ENCODE measurements at places on chromosomes 2 and 18.

- DNase-seq: no peak
These were observed 23.6 kb upstream of the RBM44 start for GRCh38 chr2:237774811-237775553.

DNA sequence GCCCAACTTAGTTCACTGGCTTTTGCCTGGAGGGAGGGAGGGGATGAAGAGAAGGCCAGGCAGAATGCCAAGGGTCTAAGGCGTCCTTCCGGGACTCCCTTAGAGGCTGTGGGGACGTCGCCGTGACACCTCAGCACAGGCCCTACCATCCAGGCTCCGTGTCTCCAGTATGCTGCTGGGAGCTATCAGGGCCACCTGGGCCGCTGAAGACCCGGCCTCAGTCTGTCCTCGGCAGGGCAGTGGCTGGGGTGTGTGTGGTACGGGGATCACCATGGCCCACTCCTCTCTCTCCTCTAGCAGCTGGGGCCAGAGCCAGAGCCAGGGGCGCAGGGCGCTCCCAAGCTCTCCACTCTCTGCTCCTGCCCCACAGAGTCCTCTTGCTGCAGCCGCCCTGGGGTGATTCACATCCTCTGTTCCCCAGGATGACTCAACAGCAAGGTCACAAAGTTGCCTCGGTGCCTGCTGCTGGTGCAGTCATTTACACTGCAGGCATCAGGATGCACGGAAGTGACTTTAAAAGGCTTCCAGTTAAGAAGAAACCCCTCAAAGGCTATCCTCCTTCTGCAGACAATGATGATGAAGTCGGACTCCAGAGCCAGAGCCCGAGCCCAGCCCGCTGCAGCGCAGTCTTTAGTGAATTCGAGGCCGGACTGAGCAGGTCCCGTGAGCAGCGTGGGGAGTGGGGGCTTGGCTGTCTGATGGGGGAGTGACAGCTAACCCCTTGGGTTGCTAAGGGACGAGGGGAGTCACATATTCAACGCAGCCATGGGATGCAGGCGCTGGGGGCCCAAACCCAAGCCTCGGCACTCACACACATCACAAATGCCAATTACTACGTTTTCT, 31.9 kb downstream of the SNORC start:
- DNase-seq: no peak

- no peak for DNase-seq
These were observed 266.0 kb downstream of the MYCN start for GRCh38 chr2:16206191-16206944.

DNA sequence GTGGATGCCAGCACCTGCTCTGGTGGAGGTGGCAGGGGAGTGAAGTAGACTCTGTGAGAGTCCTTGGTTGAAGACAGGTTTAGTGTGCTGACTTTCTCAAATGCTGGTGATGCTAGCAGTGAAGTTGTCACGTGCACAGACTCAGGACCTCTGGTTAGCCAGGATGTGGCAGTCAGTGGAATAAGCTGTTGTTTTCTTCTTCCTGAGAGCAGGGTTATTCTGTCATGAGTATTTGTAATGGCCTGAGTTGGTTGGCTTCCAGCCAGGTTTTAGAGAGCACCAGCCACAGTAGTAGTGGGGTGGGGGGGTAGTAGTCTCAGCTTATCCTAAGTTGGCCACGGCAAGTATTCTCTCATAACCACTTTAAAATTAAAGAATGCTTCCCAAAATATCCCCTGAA, 238.5 kb upstream of the FBXO11 start:
- no peak for DNase-seq

- DNase-seq: no peak
These were observed 793.2 kb downstream of the SUCLG1 start for GRCh38 chr2:83665894-83666293.

- DNase-seq: no peak
These were observed 224.5 kb downstream of the CYP26B1 start for GRCh38 chr2:71923143-71923525.

- DNase-seq: no peak
These were observed 101.5 kb downstream of the CDH7 start for GRCh38 chr18:65852273-65852672.

DNA sequence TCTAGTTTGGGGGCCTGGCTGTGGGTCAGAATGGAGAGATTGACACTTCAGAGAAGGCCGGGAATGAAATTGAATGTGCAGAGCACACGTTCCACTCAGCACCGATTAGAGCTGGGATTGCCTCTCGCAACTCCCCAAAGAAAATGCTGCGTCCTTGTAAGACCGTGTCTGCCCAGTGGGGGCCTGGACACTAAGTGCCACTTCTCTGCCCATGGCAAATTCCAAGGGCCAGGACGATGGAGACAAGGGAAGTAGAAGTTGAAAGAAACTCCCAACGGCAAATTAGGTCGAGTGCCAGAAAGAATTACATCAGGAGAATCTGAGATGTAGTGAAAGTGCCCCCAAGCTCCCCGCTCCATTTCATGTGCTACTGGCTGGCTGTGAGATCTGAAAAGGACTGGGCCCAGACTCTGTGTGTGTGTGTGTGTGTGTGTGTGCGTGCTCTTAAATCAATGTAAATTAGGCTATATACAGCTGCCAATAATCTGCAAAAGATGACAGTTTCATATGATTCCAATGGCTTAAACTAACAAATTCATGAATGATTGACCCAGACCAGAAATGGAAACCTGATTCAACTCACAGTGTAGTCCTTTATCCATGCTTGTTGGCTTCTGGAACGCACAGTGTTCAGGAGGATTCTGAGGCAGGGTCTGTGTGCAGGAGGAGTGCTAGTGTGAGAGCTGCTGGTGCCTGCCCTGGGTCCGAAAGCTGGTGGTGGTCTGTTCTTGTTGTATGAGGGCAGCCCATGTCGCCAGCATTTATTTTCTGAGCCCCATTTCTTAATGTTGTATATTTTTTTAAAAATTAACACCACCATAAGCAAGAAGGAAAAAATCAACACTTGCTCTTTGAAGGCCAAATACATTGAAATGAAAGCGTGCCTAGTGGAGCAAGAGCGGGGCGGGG, 234.3 kb downstream of the AGAP1 start:
- no peak for DNase-seq

DNA sequence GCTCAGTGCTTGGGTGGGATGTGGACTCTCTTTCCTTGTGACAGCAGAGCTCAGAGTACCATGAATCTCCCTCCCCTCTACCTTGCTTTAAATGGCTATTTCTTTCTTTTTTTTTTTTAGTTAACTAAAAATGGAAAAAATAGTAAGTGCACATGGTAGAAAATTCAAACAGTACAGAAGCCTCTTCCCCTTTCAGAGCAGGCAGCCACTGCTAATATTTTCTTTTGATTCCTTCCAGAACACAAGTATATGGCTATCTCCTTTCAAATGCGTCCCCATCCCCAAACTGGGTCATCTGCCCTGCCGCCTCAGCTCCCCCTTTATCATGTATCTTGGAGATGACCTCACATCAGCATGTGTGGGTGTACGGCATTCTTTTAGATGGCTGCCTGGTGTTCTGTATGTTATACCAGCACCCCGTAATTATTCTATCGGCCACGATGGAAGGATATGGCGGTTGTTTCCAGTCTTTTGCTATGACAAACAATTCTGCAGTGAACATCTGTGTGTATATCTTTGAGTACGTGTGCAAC, 70.5 kb upstream of the DLX2 start:
- DNase-seq: no peak

DNA sequence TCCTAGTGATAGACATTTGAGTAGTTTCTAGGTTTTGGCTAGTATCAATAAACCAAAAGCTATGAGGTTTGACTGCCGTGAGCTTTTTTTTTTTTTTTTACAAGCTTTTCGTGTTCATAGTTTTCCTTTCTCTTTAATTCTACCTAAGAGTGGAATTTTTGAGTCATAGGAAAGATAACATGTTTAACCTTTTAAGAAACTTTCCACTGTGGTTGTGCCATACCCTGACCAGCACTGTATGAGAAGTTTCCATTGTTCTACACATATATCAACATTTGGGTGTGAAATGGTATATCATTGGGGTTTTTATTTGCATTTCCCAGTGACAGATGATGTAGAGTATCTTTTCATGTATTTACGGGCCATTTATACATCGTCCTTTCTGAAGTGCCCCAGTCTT, 31.7 kb downstream of the UBE2F start:
- DNase-seq: no peak

GRCh38 chr2:151269798-151270568, 8.3 kb upstream of the RBM43 start:
- DNase-seq: no peak

- DNase-seq: no peak
These were observed 747.5 kb upstream of the ZEB2 start for GRCh38 chr2:145267451-145267850.

- DNase-seq: peak; percentile 73
These were observed at the start of gene ROCK2 for GRCh38 chr2:11344342-11344955. TSS of gene ROCK2 (minus strand) at chr2:11344636. CDS start at chr2:11344136, 500 bp downstream.

DNA sequence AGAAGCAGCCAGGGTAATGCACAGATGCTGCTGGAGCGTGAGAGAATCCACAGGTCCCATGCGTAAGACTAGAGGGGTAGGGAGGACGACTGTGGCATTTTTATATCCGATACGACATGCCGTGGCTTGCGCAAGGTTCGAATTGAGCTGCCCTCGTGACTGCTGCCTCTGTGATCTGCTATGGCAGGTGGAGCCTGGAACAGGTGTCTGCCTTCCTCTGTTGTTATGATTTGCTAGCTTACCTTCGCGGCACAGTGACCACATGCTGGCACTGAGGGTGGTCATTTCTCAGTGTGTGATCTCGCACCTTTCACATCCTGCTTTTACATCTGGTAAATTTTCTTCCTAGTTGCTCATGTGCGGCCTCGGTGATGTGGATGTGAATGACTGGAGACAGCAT, 240.2 kb downstream of the ALPK2 start:
- DNase-seq: no peak

GRCh38 chr2:164068063-164068462, 332.3 kb upstream of the FIGN start:
- no peak for DNase-seq

DNA sequence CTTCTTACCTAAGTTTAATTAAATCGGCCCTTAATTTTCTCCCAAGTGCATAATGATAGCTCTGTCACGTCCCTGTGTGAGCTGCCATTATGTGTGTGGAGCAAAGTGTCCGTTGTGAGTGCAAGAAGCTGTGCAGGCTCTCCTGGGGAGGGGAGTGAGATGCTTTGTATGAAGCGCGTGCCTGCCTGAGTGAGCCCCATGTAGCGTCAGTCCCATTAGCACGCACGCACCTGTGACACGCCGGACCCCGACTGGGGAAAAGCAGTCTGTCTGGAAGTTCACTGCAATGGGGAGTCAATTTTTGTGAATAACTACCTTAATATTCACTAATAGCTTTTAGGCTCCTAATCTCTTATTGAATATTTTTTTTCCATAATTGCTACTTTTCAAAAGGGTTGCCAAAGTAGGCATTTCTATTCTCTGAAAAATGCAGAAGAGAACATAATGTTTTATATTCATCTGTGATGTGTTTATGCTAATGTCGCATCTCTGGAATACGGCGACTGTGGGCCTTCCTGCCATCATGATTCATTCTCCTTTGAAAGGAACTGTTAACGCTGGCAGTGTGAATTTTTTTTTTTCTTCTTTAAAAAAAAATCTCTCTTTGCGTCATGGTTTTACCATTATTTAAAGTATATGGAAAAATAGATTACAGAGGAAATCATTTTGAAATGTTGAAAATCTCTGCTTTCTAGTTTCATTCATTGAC, 157.7 kb downstream of the COL4A4 start:
- no peak for DNase-seq

DNA sequence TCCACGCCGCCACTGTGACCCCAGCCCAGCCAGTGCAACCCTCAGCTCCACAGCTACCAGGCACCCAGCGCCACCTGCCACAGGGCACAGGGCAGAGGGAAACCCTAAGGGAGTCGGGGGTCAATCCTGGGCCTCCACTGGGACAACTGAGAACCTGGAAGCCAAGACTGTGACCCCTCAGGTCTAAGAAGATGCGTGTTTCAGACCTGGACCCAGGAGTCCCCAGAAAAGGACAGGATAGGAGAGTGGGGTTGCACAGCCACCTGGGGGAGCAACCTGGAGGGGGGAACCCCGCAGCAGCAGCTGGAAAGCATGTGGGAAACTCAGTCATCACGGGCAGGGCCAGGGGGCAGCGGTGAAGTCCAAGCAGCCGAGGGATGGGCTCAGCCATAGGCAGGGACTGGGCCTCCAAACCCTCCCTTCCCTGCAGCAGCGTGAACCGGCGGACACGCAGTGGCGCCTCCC, 4.1 kb downstream of the ESPNL start:
- no peak for DNase-seq

GRCh38 chr2:216495656-216496055, 3.0 kb upstream of the RPL37A start:
- no peak for DNase-seq

DNA sequence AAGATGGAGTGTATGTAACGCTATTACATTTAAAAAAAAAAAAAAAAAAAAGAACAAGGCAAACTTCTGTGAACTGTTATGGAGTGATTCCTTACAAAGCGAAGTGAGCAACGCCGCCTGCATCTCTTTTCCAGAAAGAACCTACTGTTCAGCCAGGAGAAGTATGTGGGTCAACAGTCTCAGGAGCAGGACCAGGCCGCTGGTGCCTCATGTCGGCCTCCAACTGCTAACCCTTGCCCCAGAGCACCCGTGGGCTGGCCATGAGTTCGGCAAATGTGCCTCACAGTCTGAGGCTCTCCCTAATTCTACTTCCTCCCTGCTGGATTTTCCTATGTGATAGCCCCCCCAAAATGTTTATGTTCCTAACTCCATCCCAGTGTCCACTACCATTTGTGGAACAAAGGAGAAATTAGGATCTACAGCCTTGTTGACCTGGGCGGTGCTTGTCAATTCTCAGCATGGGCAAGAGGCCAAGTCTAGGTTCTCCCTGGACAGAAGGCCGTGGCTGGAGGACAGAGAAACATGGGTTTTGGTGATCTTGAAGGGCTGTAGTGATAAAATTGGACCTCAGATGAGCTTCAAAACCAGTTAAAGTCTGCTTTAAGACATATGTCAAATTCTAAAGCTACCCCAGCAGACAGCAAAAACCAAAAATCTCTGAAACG, 15.9 kb downstream of the FAM168B start:
- no peak for DNase-seq

GRCh38 chr2:175366815-175367214, 185.3 kb upstream of the ATP5MC3 start:
- DNase-seq: no peak

DNA sequence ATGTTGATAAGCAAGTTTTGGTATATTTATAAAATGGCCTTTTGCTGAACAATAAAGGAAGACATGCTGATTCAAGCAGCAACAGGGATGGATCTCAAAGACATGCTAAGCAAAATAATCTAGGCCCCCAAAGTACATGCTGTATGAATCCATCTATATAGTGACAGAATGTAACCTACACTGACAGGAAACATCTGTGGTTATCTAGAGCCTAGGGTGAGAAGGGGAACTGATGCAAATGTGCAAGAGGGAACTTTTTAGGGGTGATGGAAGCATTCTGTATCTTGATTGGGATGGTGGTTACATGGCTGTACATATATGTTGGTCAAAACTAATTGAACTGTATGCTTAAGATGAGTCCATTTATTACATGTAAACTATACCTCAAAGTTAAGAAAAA, 24.2 kb downstream of the CNRIP1 start:
- DNase-seq: no peak

Measured in activated B cell treated with CpG ODN at 0.5 μM for 24 hours (primary cell).